ENCODE measurements at places on chromosomes 1 and 21.

- DNase-seq: no peak
Observed at GRCh38 chr1:158246650-158247049, 7.6 kb upstream of the CD1A start.

DNA sequence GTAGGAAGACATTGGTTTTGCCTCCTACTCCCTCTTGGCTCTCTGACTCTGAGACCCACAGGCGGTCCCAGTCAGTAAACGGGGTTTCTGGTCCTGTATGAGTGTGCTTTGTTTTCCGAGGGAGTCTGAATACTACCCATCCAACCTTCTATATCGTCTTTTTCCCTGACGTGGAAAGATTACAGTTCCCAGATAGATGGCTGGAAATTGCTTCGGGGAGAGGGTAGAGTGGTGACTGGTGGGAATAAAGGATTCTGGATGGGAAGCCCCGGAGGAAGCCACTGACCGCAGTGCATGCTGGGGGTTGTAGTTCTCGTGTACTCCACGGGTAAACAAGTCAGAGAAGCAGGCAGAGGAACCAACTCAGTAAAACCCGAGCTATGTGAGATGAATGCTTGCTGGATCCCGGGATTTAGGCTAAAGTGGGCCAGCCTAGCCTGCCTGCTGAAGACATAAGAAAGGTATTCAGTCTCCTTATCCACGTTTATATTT lies 66.2 kb upstream of the IRF2BP2 start:
- DNase-seq: peak; percentile 28

GRCh38 chr1:85575363-85575995 lies 5.1 kb upstream of the CCN1 start:
- no peak for DNase-seq

DNA sequence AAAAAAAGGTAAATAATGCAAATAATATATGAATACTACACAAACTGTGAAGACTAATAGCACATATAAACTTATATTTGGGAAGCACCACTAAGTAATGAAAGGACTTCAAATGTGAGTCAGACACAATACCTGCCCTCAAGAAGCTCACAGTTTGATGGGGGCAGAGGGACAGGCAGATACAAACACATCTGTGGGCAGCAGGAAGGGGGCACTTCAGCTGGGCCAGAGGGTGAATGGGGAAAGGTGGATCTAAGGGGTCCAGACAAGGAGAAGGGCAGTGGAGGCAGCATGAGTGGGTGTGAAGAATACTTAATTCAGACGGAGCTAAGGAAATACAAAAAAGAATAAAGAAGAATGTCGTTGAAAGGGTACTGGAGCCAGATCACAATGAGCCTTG lies 114.2 kb downstream of the TGFBR3 start:
- DNase-seq: no peak

DNA sequence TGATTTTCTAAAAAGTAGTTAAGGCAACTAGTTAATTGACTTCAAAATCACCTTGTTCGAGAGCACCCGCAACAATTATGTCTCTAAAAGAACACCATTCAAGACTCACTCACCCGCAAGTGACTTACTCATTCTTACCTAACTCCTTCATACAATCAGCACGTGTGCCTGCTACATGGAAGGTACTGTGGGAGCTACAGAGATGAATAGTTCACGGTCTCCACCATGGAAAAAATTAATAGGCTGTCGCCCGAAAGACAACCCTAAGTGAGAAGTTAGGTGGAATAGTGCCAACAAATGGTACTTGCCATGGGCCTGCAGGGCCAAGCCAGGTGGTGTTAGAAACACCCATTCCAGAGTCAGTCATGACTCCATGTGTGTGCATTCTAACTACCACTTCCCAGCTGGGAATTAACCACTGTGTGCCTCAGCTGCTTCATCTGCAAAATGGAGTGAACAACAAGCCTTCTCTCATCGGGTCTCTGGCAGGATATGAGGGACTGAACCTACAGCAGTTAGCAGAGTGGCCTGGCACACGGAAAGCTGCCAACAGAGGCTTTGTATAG lies 7.1 kb downstream of the SSBP3 start:
- no peak for DNase-seq

DNA sequence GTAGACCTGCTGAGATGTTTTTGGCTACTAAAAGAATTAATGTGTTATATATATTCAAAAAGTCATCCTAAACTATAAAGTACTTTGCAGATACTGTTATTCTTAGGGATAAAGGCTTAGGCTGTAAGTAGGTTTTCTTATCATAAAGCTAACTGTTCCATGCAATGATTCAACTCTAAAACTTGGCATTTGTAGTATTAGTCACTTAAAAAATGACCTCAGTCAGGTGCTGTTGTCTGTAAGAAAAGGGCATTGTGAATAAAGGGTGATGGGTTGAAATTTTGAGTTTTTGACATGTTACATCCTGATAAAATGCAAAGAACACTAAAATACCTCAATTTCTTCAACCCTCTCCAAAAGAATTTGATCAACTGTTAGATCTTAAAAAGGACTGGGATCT lies 32.9 kb downstream of the ADCY10 start:
- no peak for DNase-seq

GRCh38 chr1:162219461-162219860 lies 150.0 kb downstream of the NOS1AP start:
- DNase-seq: no peak
